ENCODE measurements at places on chromosomes 6 and 20.

GRCh38 chr20:46433051-46433450, 26.6 kb upstream of the ELMO2 start:
- no peak for DNase-seq

DNA sequence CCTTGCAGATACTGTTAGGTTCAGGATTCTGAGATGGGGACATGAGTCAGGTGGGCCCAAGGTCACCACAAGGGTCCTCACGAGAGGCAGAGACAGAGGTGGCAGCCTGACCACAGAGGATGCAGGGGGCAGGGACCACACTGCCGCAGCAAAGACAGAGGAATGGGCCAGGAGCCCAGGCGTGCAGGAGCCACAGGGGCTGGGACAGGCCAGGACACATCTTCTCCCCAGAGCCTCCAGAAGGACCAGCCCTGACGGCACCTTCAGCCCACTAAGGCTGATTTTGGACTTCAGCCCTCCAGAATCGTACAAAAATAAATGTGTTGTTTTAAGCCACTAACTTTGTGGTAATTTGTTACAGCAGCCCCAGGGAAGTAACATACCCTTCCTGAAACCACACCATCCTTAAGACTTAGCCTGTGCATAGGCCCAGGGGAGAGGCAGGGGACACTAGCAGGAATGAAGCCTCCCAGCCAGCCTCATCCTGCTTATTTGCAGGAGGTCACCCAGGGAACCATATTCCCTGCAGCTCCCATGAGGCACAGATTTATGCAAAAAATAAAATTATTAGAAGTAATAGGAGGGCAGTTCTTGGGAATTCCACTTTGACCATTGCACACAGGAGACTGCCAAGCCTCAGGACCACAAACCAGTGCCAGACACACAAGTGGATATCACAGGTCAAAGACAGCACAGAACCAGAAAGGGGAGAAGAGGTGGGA, 119.3 kb upstream of the CST7 start:
- DNase-seq: no peak

- no peak for DNase-seq
These were observed 22.2 kb upstream of the CCN5 start for GRCh38 chr20:44692932-44693480.

- DNase-seq: no peak
These were observed 278.6 kb upstream of the TCF21 start for GRCh38 chr6:133610227-133610840.

DNA sequence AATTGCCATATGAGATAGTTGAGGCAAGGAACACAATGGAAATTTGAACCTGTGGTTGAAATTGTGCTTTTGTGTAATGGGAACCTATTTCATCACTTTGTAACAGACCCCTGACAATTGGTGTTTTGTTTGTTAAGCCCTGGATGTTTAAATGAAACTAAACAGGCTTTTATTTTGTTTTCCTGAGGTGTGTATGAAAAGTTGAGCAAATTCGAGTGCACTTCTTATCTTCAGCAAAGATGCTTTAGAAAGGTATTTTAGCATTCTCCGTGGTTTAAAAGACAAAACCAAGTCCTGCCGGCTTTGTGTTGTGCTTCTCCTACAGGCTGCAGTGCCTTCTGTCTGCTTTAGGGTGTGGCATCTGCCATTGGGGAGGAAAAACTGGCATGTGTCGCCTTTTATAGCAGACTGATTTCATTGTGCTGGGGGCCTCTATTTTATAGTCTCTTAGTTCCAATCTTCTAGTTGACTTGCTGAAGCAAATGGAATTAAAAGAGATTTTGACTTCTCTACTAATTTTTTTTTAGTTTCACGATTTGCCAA, 2.2 kb upstream of the ARID1B start:
- DNase-seq: no peak

DNA sequence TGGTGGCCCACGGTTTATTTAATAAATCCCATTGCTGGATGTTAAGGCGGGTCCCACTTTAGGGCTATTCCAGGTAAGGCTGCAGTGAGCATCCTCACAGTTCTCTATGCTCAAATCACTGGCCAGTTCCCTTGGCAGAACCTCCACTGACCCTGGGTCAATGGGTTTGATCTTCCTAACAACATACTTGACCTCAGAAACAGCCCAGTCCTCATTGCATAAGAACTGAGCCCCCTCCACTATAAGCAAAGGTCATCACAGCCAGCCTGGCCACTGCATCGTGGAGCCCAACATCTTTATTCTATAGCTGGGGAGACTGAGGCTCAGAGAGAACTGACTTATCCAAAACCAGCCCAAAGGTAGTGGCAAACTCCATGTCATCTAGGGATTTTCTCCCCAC, 4.3 kb upstream of the BPIFB1 start:
- DNase-seq: no peak

GRCh38 chr6:122367171-122367570, 32.3 kb upstream of the HSF2 start:
- no peak for DNase-seq

DNA sequence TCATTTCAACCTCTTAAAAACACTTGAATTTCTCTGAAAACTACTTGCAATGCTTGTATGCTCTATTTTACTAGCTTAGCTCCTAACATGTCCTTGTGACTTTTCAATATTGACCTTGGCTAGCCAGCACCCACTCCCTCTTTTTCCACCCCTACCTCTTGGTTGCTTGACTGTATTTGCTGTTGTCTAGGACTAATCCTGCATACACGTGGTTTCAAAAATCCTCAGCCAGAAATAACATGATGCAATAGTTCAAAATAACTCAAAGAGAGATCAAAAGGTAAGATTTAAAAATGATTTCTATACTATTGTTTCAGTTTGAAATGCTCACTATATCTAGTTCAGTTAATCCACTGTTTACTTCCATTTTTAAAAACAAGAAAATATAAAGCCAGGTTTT, 102.3 kb upstream of the TBX18 start:
- DNase-seq: no peak

Data from T-helper 22 cell (primary cell).